ENCODE measurements at places on chromosomes 7 and 10. TPM values are rescaled to one million over a fixed set of nuclear protein-coding genes. Genes with fewer than 3 reads are reported as not detected.

DNA sequence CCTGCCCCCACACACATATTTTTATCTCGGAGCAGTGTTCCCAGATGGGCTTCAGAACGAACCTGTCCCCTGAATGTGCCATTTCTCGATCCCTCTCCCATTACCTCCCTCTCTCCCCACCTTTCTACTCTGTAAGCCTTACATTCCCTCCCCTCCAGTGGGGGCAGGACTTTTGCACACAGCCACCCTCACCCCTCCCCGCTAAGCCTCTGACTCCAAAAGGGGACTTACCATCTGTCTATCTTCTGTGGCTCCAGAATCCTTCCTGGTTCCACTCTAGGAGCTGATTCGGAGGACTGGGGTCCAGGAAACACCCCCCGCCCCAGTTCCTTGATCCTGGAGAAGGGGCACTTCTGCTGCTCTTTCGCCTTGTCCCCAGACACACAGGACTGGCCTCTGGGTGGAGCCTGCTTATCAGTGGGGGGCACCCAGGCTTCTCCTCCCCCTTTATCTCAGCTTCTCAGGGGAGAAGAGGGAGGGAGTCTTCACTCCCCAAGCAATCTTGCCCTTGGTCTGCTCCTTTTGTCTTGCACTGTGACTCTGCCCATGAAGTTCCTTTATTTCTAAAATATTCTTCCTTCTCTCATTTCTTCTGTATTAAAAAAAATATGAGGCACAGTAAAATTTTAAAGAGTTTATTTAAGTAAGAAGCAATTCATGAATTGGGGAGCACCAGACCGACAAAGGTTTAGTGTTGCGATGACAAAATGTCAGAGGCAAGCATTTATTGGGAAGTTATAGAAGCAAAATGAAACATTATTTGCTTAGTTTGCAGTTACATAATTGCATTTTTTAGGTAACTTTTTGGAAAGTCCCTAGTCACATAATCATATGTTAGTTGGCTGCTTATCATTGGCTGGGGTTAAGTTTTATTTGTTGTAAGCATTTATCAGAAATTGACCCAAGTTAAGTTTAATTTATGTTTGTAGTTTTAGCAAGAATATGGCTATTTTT is at the start of gene KEL:
Gene KEL (minus strand): TSS at position 391 of the 954 bp plus-strand sequence. CDS start 157 bp downstream, at position 234.
- DNase-seq = no peak
- H3K36me3 ChIP-seq = no peaks in the 10 kb centered on the region
- H3K27me3 ChIP-seq = no peaks in the 10 kb centered on the region
- H3K4me3 ChIP-seq = no peak within 1 kb of the TSS
- no peak within 1 kb of the TSS for H3K27ac ChIP-seq

- no peak for DNase-seq
- no peaks in the 10 kb centered on the region for H3K36me3 ChIP-seq
- H3K27me3 ChIP-seq = no peaks in the 10 kb centered on the region
- peak overlapping the region; percentile 32 for H3K27ac ChIP-seq
- no peak overlapping the region for H3K4me3 ChIP-seq
Observed at GRCh38 chr10:6619660-6620059, 39.6 kb upstream of the PRKCQ start.

DNA sequence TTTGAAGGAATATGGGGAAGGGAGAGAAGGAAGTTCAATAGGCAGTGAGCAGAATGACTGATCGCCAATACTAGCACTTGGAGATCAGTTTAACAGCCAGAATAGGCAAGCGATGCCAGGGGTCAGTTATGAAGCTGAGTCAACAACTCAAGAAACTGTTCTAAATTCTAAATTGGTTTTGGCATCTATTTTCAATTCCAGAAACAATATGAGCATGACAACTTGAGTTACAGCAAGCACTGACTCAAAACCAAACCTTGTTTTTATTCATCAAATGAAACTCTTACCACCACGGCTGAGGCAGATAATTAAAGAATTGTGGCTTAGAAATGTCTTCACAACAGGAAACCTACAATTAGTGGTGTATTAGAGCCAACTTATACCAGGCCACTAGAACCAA is 180.5 kb upstream of the ASAH2 start:
- H3K27ac ChIP-seq = peak overlapping the region; percentile 78
- DNase-seq = no peak
- H3K27me3 ChIP-seq = no peaks in the 10 kb centered on the region
- H3K4me1 ChIP-seq = peaks cover 6% of the 10 kb centered on the region
- H3K36me3 ChIP-seq = no peaks in the 10 kb centered on the region

GRCh38 chr10:75639736-75640135 is 208.3 kb downstream of the LRMDA start:
- H3K4me3 ChIP-seq = no peak overlapping the region
- H3K4me1 ChIP-seq = no peaks in the 10 kb centered on the region
- no peak overlapping the region for H3K27ac ChIP-seq
- H3K36me3 ChIP-seq = no peaks in the 10 kb centered on the region
- H3K27me3 ChIP-seq = no peaks in the 10 kb centered on the region
- DNase-seq = no peak

DNA sequence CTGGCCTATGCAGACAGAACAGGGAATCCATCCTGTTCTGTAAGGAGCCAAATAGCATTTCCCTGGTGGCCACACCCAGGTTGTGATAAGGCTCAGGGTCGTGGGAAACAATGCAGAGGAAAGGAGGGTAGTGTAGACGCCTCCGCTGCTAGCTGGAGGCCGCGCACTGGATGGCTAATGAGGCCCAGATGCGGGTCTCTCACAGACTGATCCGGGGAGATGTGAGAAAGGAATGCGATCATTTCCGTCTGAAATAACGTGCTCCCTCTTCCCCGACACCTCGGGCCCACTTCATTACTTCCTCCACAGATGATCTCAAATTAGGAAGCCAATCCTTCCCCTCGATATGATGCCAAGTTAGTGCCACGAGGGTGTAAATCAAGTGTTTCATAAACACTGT is 203.3 kb downstream of the TAX1BP1 start:
- no peaks in the 10 kb centered on the region for H3K36me3 ChIP-seq
- H3K4me3 ChIP-seq = no peak overlapping the region
- H3K27me3 ChIP-seq = no peaks in the 10 kb centered on the region
- no peak for DNase-seq
- no peaks in the 10 kb centered on the region for H3K4me1 ChIP-seq

GRCh38 chr7:75920431-75921161 is 5.6 kb downstream of the POR start:
- no peak for DNase-seq
- H3K27me3 ChIP-seq = no peaks in the 10 kb centered on the region
- H3K4me1 ChIP-seq = no peaks in the 10 kb centered on the region
- no peak overlapping the region for H3K4me3 ChIP-seq

DNA sequence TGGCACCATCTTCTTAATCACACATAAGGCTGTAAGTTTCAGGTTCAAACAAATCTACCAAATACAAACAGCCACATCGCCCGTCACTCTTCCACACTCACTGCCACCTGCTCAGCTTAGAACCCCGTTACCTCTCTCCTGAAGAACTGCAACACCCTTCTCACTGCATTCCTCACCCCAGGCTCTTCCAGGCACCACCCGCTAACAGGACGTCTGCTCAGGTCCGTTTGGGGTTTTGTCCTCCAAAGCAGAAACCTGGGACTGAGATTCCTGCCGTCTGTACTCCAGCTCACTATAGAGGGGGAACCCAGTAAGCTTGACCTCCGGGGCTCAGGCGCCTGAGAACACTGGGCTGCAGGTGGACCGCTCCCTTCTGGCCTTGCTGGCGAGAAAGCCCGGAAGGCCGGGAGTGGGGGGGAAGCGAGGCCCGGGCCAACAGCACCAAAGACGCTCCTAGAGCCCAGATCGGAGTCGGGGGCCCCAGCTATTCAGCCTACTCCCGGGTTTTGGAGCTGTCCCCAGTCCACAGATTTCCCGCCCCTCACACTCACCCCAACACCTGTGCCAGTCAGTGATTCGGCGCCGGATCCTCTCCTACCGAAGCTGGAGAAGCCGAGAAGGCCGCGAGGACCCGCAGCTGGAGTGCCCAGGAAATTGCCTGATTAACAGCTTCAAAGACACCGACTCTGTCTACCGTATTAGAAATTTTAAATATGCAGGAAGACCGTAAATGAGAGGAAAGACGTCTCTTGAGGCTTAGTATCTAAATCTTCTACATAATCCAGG is at the start of gene AP3M1:
Gene AP3M1 (minus strand): TSS at position 625 of the 786 bp plus-strand sequence. CDS start 12,449 bp downstream, outside the sequence.
- H3K27me3 ChIP-seq = no peaks in the 10 kb centered on the region
- H3K4me1 ChIP-seq = peaks cover 14% of the 10 kb centered on the region
- H3K36me3 ChIP-seq = no peaks in the 10 kb centered on the region

GRCh38 chr7:33809228-33809627 is 96.1 kb upstream of the BMPER start:
- H3K4me1 ChIP-seq = no peaks in the 10 kb centered on the region
- H3K27me3 ChIP-seq = no peaks in the 10 kb centered on the region
- no peak overlapping the region for H3K27ac ChIP-seq

DNA sequence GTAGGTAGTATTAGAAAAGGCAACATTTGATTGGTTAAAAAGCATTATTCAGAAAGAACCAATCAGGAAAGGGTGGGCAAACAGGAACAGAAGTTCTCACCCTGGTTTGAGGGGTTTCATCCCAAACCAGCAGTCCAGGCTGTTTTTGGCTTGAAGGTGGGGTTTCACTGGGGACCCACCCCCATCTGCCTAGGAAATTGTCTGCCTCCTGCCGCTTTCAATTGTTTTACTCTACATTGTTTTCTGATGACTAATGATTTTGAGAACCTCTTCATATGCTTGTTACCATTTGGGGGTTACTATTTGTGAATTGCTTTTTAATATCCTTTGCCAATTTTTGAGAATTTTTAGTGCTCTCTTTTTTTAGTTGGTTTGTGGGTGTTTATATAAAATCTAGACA is 3.3 kb upstream of the PCBD1 start:
- no peaks in the 10 kb centered on the region for H3K36me3 ChIP-seq
- H3K27ac ChIP-seq = no peak overlapping the region
- no peaks in the 10 kb centered on the region for H3K4me1 ChIP-seq

GRCh38 chr7:157795199-157795598 is 458.4 kb downstream of the DNAJB6 start:
- H3K36me3 ChIP-seq = no peaks in the 10 kb centered on the region
- H3K4me1 ChIP-seq = no peaks in the 10 kb centered on the region
- no peak overlapping the region for H3K4me3 ChIP-seq
- peaks cover 11% of the 10 kb centered on the region for H3K27me3 ChIP-seq

DNA sequence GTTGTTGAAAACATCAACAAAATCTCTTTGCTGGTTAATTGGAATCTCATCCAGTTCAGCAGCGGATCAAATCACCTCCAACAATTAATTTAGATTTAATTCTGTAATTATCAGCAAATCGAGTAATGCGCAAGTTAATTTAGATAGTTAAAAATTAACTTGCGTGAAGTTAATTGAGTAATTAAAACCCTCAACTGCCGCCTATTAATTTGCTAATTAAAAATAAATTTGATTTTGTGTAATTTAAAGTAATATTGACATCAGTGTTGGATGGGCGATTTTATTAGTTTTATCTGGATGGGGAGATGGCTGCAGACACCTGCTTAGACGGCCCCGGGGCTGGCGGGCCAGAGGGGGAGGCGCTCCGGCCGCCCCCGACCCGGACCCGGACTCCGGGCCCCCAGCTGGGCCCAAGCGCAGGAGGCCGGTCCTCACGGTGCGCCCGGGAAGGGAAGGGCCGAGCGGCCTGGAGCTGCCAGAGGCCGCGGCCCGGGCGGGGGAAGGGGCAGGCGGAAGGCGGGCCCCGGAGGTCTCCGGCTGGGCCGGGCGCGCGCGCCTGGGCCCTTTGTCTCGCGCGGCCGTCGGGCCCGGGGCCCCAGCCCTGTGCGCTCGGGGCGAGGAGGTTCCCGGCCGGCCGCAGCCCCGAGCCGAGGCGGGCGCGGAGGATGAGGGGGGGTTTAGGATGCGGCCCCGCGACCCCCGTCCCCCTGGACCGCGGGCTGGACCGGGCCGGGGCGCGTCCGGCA is 3.3 kb upstream of the UNCX start:
- H3K27ac ChIP-seq = no peak overlapping the region
- H3K4me3 ChIP-seq = no peak overlapping the region
- DNase-seq = no peak
- H3K27me3 ChIP-seq = peaks cover 34% of the 10 kb centered on the region
- no peaks in the 10 kb centered on the region for H3K36me3 ChIP-seq
- H3K4me1 ChIP-seq = no peaks in the 10 kb centered on the region

DNA sequence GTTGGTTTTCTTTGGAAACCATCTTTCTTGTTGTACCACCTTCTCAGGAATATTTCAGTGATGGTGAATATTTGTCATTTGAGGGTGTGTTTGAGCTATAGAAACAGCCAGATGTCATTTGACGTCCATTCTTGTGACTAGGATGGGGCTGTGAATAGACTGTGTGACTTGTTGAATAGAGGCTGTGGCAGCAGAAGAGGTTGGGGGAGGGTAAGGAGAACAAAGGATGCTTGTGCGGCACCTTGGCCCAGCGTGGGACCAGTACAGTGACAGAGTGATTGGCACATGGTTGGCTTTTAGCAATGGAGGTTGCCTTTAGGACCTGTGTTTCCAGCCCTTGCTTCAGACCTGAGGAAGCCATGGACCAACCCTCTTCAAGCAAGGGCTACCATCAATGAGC is 11.3 kb downstream of the DMBT1 start:
- no peak for DNase-seq
- no peaks in the 10 kb centered on the region for H3K27me3 ChIP-seq
- no peak overlapping the region for H3K4me3 ChIP-seq
- H3K36me3 ChIP-seq = no peaks in the 10 kb centered on the region
- no peak overlapping the region for H3K27ac ChIP-seq
- no peaks in the 10 kb centered on the region for H3K4me1 ChIP-seq

- H3K36me3 ChIP-seq = no peaks in the 10 kb centered on the region
- no peaks in the 10 kb centered on the region for H3K27me3 ChIP-seq
- H3K4me1 ChIP-seq = no peaks in the 10 kb centered on the region
- no peak for DNase-seq
- H3K4me3 ChIP-seq = no peak overlapping the region
Observed at GRCh38 chr10:69382382-69383117, 34.2 kb downstream of the TACR2 start.

DNA sequence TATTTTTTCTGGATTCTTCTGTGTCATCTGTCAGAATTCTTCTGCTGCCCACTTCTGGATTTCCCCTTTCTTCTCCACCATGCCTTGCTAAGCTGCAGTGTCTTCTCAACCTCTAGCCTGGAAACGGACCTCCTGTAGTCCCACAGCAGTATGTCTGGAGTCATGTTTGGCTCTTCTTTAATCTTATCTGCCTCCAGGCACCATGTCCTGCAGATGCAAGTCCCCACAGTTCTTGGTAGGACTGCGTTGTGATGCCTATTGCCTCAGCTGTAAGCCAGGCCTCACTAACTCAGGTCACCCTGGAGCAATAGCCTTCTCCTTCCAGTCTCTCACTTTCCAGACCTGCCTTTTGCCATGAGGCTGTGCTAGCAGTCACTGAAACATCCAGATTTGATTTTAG is 268.3 kb downstream of the POM121L12 start:
- H3K27ac ChIP-seq = no peak overlapping the region
- no peaks in the 10 kb centered on the region for H3K27me3 ChIP-seq
- no peak overlapping the region for H3K4me3 ChIP-seq
- no peaks in the 10 kb centered on the region for H3K36me3 ChIP-seq
- no peaks in the 10 kb centered on the region for H3K4me1 ChIP-seq
- no peak for DNase-seq

DNA sequence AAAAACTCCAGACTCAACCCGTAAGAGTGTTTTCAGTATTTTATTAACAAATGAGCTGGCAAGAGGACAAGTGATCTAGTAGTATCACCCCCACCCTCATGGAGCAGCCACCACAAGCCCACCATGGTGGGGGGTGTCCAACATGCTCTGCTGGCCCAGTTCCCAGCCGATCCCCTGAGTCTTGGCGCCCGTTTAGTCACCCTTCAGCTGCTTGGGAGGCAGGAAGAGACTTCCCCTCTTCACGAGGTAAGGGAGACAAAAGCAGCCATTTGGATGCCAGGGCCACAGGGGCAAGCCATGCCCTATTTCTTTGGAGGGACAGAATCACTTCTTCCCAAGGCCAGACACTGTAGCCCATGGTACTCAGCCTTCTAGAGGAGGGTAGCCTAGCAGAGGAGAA is 54.1 kb downstream of the NOD1 start:
- DNase-seq = no peak
- no peaks in the 10 kb centered on the region for H3K27me3 ChIP-seq
- H3K4me3 ChIP-seq = no peak overlapping the region

PLEKHS1 gene
- not detected for total RNA-seq

PNLIP gene
- total RNA-seq = not detected

TSPAN33 gene
- 11.4 TPM for total RNA-seq

BLNK gene
- 16.0 TPM for total RNA-seq
